ENCODE measurements at places on chromosomes 16 and 17.

GRCh38 chr17:72510351-72511016, 389.7 kb downstream of the SOX9 start:
- no peak for DNase-seq

- no peak for DNase-seq
Observed at GRCh38 chr17:58217766-58218165, 1.3 kb downstream of the MKS1 start.

DNA sequence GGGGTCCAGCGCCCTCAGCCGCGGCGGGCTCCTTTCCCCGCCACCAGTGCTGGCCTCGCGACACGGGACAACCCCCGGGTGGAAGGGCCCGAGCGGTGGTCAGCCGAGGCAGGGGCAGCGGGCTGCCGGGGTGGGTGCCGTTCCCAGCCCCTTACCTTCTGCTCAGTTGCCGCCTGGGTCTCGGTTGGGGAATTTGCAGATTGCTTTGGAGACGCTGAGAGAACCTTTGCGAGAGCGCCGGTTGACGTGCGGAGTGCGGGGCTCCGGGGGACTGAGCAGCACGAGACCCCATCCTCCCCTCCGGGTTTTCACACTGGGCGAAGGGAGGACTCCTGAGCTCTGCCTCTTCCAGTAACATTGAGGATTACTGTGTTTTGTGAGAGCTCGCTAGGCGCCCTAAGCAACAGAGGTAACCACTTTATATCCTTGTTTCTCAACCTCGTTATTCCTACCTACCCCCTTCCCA, 381 bp downstream of the CTNS start:
- no peak for DNase-seq

DNA sequence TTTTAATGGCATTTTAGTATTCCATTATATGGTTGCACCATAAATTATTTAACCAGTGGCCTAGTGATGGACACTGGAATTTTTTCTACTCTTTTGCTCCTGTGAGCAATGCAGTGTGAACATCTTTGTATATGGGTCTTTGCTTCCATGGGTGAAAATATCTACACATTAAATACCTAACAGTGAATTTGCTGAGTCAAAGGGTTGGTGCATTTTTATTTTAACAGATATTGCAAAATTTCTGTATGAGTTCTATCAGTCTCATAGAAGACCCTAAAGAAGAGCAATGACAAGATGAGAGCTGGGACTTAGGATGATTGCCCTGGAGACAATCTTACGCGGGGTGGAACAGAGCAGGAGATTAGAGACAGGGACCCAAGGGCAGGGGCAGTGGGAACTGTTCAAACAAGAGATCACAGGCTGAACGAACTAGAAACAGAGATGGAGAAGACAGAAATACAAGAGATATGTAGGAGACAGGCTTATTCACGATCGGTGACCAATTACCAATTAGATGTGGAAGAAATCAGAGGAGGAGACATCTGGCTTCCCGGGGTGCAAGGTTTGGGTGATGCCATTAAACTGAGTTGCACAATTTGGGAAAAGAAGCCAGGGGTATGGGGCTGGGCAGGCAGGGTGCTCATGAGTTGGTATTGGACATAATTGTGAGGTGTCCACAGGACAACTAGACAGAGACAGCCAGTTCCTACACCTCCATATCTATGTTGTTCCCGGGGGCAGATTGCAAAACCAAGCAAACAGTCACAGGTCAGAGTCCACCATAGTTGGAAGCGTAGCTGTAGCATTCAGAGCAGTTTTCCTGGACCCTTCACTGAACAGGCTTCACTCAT, 39.9 kb upstream of the LONP2 start:
- DNase-seq: no peak

DNA sequence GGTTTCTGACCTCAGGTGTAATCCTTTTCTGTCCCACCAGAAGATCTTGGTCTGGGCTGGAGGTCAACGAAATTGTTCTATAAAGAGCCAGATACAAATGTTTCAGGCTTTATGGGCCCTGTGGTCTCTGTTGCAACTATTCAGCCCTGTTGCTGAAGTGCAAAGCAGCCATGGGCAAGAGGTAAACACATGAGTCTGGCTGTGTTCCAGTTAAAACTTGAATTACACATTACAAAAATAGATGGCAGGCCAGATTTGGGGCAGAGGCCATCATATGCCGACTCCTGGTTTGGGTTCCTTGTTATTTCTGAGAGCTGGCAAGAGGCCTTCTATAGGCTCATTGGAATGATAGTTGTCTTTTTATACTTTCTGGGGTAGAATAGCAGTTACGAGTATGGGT, 114.4 kb downstream of the SDR42E1 start:
- DNase-seq: no peak

DNA sequence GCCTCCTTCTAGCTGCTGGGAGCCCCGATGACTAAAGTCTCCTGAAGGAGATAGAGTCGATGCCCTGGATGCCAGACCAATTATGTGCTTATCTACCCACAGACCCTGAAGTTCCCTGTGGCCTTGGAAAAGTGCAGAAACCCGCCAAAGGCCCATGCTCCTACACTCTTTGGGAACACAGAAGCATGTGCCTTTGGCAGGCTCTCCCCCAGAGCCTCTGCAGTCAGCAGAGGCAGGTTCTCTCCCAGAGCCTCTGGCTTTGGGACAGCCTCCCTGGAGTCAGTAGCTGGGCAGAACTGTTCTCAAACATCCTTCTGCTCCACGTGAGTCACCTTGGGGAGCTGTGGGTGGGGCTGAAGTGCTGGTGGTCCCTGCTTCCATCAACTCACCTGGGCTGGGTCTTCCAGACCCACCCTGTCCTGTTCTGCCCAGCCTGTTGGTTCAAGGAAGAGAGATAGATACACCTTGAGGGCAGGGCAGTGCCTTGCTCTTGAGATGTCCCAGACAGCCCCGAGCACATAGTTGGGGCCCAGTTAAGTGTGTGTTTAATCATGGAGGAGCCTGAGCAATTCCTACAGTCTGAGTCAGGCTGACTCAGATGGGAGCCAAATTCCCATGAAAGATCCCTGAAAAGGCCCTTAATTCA, 3.2 kb upstream of the CDK5RAP3 start:
- no peak for DNase-seq

DNA sequence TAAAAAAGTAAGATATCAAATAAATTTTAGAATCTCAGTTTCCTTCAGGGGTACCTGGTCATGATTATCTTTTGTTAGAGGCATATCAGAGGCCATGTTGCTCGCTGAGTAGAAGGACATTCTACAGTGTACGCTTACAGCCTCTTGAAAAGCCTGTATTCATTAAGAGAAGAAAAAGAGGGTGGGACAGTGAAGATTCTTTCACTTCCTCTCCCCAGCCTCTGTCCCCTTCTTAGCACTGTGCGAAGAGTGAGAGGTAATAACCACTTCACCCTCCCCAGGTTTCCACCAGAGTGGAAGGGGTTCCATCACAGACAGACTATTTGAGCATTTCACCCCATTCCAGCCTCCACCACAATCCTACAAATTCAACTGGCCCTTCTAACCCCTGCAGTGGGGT, 4.8 kb upstream of the LPO start:
- DNase-seq: no peak

GRCh38 chr16:78376452-78376851, 277.0 kb downstream of the WWOX start:
- no peak for DNase-seq

GRCh38 chr17:54021418-54021817, 198.7 kb downstream of the KIF2B start:
- no peak for DNase-seq

- no peak for DNase-seq
Observed at GRCh38 chr17:46910179-46910927, 12.6 kb upstream of the GOSR2 start.

Data from AML-193 (cell line).